ENCODE measurements at places on chromosomes 7 and 10. TPM values are rescaled to one million over a fixed set of nuclear protein-coding genes. Genes with fewer than 3 reads are reported as not detected.

Gene TRIM50
- total RNA-seq = not detected

DNA sequence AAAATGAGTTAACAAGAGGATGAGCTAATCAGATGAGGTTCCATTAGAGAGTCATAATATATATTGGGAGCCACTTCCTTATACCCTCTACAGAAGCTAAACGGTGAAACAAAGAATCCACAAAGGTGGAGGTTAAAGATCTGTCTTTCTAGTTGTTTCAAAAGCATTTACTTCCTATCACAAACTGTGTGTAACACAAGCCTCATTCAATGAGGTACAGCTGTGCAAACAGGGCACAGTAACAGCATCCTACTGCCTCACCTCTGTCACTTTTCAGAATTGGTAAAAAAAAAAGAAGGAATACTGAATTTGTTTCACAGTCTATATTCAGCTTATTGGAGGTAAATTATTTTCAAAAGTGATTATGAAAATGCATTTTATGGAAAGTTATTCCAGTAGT is 128.7 kb downstream of the AGMO start:
- DNase-seq = no peak

Gene TRIL
- total RNA-seq = 1.3 TPM

DNA sequence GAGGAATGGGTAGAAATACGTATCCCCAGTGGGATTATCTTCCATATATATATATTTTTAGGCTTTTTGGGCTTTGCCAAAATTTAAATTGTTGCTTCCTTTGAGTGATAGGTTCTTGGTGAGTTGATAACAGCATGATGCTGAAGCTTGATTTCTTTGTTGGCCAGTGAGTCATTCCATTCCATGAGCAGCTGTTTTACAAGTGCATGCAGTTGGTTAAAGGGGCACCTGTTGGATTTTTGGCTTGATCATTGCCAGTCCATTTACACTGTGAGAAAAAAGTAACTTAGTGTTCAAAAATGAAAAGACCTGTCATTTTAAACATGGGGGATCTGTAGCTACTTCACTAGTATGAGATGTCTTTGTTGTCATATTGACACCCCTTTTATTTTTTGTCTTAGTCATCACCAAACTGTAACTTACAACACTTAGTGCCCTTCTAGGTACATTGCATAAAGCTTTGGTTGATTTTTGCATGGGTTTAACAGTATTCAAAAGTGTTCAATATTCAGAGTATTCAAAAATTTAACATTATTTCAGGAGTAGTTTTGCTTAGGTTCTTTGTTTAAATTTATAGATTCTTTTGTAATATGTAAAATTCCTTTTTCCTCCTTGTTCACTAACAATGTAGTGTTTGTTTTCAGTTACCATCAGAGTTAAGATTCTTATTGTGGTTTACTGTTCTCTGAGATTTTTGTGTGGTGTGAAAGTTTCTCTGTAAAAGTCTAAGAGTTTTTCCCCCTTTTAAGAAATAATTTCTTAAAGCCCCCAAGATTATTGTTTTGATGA is 8.8 kb downstream of the AKAP9 start:
- DNase-seq = no peak

Data from kidney epithelial cell (primary cell).